ENCODE measurements at places on chromosomes 7 and 10. TPM values are rescaled to one million over a fixed set of nuclear protein-coding genes. Genes with fewer than 3 reads are reported as not detected.

- no peak for DNase-seq
These were observed 732.9 kb upstream of the LRRN3 start for GRCh38 chr7:110358028-110358427.

- no peak for DNase-seq
These were observed 2.0 kb upstream of the SFR1 start for GRCh38 chr10:104119996-104120395.

GRCh38 chr7:131281266-131282048, 46.2 kb upstream of the MKLN1 start:
- DNase-seq, result no peak

GRCh38 chr10:37285063-37285462, 159.7 kb downstream of the ANKRD30A start:
- DNase-seq, result no peak

ZPBP gene
- not detected for total RNA-seq

DNA sequence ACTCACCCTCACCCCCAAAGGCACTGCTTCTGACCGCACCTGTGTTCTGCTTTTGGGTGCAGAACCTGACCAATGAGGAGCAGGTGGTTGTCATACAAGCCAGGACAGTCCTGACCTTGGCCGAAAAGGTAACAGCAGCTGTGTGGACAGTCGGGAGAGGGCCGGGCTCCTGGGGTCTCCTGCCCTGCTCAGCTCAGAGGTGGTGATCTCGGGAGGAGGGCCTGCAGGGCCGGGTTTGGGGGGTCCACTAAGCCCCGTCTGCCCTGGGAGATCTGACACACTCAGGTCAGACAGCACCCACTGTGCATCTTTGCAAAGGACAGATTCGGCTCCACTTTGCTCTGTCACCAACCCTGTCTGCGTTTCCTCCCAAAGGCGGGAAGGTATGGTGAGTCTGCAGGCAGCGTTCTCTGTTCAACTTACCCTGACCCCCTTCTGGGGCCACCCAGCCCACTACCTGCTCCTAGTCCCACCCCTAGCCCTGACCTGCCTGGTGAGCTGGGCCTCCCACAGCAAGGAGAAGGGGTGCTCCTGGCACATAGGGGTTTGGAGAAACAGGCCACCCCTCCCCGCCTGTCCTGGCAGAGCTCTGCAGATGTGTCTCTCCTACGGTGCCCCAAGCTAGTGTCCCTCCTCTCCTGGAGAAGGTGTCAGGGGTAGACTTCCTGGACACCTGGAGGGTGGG, 33.7 kb upstream of the DPYSL4 start:
- DNase-seq, result no peak

GRCh38 chr7:105703207-105703930, 122.1 kb upstream of the EFCAB10 start:
- no peak for DNase-seq

Measured in activated T-cell treated with anti-CD3 and anti-CD28 coated beads, Interleukin-2, amount 50 U/mL, for 72 hours (primary cell).